ENCODE measurements at places on chromosomes 6 and 20.

GRCh38 chr6:163383912-163384311 is 30.6 kb upstream of the QKI start:
- no peak for DNase-seq

GRCh38 chr6:154154389-154154967 is 115.4 kb downstream of the OPRM1 start:
- peak; percentile 42 for DNase-seq

DNA sequence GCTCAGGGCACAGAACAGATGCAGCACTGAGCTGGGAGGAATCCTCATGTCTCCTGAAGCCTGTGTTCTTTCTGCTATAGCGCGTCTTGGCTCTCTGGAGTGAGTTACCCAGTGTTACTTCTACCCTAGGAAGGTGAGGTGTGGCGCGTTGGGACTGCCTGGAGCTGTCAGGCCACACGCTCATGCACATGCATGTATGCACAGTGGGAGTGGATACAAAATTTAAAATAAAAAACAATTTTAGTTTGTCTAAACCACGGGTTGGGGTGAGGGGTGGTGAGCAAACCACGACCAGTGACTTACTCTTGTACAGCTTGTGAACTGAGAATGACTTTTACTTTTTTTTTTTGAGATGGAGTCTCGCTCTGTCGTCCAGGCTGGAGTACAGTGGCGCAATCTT is 298.6 kb upstream of the SUPT3H start:
- DNase-seq: no peak

- no peak for DNase-seq
Measured at GRCh38 chr6:109073344-109074132, 21.1 kb downstream of the SESN1 start.

GRCh38 chr6:30006170-30007131 is 54.6 kb upstream of the POLR1H start:
- no peak for DNase-seq

DNA sequence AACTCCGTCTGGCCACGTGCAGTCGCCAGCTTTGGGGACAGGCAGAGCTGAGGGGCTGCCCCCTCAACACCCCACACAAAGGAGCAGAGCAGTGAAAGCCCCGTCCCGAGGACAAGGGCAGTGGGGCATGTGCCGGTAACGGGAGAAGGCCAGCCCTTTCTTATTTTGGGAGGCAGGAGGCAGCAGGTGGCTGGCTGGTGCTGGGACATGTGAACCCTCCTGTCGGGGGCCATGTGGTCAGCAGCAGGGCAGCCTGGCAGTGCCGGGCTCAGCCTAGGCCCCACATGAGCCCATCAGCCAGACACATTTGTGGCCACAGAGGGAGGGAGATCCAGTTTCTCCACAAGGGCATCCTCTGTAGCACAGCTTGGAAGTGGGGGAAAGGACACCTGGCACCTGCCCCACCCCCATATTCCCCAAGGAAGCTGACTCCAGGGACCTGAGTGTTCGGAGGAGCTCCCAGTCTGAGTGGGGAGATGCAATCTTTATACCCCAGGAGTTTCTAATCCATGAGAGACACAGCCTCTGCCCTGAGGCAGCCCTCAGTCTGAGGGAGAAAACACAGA is 137.6 kb downstream of the MRPL14 start:
- no peak for DNase-seq

DNA sequence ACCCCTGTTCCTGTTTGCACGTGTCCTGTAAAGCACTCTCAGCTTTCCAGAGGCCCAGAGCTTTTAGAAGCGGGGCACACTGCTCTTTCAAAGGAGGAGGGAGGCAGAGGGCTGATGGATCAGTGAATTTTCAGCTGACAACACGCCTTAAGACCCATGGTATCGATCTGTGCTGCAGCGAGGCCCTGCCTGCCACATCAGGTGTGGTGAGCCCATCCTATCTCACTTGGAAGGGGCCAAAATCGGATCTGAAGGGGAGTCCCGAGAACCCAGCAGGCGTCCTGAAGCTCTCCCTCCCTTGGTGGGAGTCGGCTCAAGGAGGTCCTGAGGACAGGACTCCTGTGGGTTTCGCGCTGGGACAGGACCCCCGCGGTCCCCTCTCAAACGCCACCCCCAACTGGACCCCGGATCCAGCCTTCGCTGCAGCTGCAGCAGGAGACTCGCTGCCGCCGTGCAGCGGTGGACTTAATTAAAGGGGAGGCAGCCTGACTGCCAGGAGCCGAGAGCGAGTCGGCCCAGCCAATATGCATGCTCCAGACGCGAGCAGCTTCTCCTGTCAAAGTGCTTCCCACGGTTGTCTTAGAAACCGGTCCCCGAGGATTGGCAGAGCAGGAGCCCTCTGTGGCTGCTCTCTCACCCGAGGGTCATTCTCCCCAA is 580.0 kb upstream of the ZNF337 start:
- no peak for DNase-seq

DNA sequence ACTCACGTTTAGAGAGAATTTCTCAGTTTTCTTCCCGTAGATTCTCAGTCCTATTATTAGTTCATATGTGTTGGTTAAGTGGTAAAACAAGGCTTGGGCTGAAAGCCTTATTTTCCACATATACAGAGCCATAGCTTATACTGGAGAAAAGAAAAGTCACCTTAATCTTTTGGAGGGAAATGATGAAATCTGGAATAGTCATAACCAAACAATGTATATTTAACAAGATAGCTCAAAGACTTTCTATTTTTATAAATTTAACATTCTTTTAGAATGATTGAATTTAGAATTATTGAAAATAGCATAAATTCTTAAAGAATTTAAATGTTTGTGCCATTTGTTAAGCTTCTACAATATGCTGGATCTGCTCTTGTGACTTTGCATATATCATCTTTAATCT is 85.8 kb downstream of the CDKAL1 start:
- DNase-seq: no peak

DNA sequence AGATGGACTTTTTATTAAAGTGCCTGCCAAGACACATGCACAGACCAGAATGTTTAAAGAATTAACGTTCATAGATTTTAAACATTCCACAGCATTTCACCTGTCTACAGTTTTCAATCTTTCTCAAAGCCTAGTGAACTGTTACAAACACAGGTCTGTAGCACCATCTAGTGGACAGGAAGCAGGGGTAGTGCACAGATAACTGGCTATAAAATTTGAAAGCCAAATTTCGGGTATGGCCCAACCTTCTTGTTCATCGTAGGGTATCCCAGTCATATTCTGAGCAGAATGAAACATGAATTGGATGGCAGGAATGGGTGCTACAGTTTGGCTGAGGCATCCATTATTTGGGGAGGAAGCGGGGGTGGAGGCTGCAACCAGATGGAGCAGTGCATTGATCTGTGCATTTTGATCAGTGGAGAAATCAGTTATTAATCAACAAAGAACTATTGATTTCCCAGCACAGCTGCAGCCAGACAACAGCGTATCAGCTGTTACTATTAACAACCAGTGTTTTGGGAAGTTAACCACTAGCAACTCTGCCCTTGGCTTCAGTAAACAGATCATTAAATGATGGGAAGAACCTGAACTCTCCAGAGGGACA is 56.1 kb upstream of the B3GAT2 start:
- no peak for DNase-seq

- no peak for DNase-seq
Measured at GRCh38 chr6:45599053-45599452, 221.3 kb upstream of the SUPT3H start.

- no peak for DNase-seq
Measured at GRCh38 chr20:7770046-7770445, 170.2 kb downstream of the HAO1 start.

GRCh38 chr6:134772671-134773360 is 177.1 kb downstream of the ALDH8A1 start:
- DNase-seq: no peak

DNA sequence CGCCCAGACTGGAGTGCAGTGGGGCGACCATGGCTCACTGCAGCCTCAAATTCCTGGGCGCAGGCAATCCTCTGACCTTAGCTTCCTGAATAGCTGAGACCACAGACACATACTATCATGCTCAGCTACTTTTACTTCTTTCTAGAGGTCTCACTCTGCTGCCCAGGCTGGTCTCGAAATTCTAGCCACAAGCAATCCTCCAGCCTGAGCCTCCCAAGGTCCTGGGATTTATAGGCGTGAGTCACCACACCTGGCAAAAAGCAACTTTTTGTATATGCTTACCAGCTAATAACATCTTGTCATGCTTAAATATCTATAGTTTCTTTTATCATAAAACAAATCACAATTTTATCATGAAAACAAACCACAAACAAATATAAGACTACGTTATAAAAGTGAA is 23.0 kb downstream of the RNASET2 start:
- no peak for DNase-seq

DNA sequence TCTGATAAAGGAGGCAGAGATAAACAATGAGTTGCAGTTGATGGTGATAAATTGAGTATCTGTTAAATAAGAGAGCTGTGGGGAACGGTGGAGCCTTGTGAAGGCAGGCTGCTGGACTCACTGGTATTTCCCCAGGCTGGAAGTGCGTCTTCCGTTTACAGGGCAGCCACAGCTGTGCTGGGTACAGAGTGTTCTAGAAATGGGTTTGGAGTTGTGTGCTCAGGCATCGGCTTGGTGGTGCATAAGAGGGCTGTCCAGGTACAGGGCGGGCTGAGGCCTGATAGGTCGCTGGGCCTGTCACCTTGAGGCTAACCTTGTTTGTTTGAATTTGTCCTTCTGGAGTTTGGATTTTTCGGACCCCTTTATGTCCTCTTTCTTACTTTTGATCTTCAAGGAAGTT is 39.3 kb downstream of the ARID1B start:
- no peak for DNase-seq

GRCh38 chr6:117483004-117483644 is 650 bp downstream of the DCBLD1 start:
- DNase-seq: no peak

GRCh38 chr6:43809417-43810305 is 39.6 kb downstream of the VEGFA start:
- no peak for DNase-seq

- no peak for DNase-seq
Measured at GRCh38 chr6:39909701-39910100, 24.6 kb downstream of the MOCS1 start.

GRCh38 chr6:89495961-89496535 is 63.1 kb downstream of the ANKRD6 start:
- DNase-seq: no peak

- DNase-seq: no peak
Measured at GRCh38 chr6:100116411-100117194, 122.6 kb upstream of the MCHR2 start.

GRCh38 chr20:61379898-61380544 is 128.0 kb downstream of the CDH4 start:
- DNase-seq: no peak

DNA sequence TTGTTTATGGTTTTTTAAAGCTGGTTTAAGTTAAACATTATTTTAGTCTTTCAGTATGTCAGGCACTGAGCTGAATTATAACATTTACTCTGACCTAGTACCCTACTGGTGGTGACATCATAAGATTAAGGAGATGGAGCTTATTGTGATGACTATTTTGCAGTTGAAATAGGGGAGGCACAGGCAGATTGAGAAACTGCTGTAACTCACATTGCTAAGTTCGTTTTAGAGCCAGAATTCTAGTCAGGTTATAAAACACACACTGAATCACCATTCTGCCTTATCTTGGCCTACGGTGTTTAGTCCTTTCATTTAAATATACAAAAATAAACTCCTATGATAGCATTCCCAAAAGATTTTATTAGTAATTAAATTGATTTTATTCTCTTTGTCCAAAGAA is 584.1 kb downstream of the TFAP2A start:
- DNase-seq: no peak

GRCh38 chr6:142679907-142680700 is 264.9 kb downstream of the HIVEP2 start:
- DNase-seq: no peak

- DNase-seq: no peak
Measured at GRCh38 chr6:77030929-77031674, 432.2 kb downstream of the HTR1B start.

- no peak for DNase-seq
Measured at GRCh38 chr20:2515203-2515602, 6.5 kb upstream of the ZNF343 start.

GRCh38 chr6:41677124-41677921 is 39.1 kb downstream of the MDFI start:
- no peak for DNase-seq

DNA sequence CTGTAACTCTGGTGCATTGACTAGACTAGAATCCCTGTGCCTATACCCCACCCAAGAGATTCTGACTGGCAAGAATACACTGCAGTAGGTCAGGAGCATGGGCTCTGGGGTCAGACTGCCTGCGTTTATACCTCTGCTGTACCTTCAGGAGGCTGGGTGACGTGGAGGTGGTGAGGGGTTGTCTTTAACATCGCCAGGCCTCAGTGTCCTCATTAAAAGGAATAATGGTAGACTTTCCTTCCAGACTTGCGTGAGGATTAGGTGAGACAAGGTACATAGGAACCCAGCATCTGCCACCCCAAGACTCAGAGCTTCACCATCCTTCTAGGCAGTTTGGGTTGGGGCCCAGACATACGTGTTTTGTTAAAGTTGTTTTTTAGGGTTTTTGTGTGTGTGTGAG is 44.3 kb downstream of the TM9SF4 start:
- no peak for DNase-seq

DNA sequence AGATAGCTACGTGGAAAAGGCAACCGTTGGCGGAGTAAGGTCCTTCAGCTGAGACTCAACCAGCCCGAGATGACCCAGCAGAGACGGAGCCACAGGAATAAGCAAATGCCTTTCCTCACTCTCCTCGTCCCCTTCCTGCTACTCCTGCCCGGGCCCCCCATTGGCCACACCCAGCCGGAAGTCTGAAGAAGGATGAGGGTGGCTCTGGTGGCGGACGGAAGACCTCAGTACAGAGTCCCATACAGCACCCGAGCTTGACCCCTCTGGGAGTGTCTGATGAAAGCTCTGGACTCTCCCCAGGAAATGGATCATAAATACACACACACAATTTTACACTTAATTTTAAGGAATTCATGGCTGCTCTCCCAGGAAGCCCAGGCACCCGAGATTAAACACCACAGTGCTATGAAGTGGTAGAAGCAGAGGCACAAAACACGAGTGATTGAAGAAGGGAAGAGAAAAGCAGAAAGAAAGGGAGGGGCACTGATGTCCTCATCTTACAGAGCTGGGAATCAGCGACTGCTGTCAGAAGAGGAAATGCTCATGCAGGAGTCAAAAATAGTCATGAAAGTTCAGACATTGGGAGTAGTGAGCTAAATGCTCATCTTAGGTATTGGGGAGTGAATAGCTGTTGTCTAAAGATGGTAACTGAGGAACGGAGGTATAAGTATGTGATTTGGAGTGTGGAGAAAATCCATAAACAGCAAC is 125.6 kb downstream of the BANF2 start:
- no peak for DNase-seq

GRCh38 chr20:24149881-24150307 is 161.3 kb upstream of the GGTLC1 start:
- DNase-seq: no peak
